ENCODE measurements at places on chromosomes 13 and 19. TPM values are rescaled to one million over a fixed set of nuclear protein-coding genes. Genes with fewer than 3 reads are reported as not detected.

GRCh38 chr13:75986818-75987217 is 350.7 kb downstream of the LMO7 start:
- no peak for DNase-seq

DNA sequence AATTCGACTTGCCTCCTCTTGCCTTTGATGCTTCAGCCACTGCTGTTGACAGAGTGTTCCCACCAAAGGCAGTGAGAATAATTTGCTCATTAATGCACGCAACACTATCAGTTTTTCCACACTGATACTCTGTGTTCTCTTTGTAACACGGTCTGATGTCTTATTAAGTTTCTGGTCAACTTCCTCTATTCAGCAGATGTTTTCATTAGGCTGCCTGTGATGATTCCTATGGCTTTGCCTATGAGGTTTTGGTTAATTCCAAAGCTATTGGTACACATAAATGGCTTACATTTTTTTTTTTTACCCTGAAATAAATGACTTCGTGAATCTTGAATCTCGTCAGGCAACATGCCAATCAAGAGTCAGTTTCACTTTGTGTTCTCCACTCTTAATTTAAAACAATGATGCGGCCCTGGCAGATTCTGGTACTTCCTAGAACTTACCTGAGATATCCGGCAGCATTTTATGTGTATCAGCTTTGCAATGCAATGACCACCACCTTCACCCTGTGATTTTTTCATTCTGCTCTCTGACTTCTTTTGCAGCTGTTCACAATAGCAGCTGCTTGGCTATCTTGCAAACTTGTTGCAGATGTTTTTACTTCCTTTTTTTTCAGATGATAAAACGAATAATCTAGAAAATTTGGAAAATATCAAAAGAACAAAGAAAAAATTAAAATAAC is 27.5 kb upstream of the KL start:
- no peak for DNase-seq

The ZNF154 gene
- polyA plus RNA-seq: 36.7 TPM

The CGB8 gene
- not detected for polyA plus RNA-seq

- no peak for DNase-seq
Measured at GRCh38 chr13:102933122-102933521, 87.3 kb downstream of the ERCC5 start.

DNA sequence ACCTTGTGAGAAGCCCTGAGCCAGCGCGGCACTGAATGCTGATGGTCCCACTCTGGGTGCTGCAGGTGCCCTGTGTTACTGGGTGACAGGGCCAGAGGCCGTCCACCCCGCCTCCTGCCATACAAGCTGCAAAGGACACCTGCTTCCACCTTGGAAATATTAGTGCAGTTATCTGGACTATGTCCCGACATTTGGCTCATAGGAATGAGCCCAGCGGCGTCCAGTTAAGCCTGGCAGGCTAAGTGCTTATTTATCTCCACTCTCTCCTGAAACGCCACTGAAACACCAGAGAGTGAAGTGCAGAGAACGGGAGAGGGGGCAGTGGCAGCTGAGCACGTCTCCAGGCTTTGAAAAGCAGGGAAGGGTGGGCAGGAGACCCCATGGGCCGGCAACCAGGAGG is 145.8 kb downstream of the KDM4B start:
- no peak for DNase-seq

The BRSK1 gene
- polyA plus RNA-seq: 15.8 TPM

GRCh38 chr13:77563111-77563510 is 27.6 kb downstream of the SCEL start:
- DNase-seq: peak; percentile 31

- DNase-seq: no peak
Measured at GRCh38 chr13:51112771-51113170, 1.7 kb upstream of the C13orf42 start.
